ENCODE measurements at places on chromosomes 7 and 10.

DNA sequence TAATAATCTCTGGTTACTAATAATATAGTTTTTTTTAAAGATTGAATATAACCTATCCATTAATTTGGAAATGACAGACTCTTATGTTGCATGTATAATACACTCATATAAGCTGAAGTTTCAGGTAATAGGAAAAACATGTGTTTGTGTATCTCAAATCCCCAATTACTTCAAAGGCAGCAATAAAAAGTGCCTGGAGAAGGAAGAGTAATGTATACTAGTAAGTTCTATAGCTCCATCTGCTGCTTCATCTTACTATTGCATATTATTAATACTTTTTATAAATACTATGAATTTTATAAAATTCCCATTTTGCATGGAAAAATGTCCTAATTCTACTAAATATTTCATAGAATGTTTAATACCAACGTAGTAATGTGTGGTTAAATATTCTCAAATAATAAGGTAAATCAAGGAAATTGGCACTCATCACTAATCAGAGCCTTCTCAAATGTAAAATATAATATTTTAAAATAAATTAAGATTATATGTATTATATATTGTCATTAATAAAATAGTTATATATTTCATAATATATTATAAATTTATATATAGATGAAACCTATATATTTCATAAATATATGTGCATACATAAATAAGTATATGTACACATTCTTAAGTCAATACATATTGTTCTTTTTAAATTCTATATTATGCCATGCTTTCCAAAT, 311.9 kb downstream of the HGF start:
- DNase-seq: no peak

DNA sequence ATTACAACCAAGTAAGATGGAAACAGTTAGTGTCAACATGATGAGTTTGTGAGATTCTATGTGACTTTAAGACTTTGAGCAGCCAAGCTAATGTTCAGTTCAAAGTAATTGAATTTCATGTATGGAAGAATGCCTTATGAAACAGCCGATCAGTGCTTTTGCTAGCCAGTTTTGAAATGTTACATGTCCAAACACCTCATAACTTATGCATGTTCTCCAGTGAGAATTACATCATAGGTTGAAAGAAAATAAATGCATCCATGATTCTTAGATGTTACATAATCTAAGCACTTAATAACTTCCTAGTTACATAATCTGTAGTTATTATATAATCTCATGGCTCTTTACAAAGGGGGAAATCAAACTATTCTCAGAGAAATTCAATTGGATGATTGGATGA, 211.3 kb downstream of the BICC1 start:
- DNase-seq: no peak

DNA sequence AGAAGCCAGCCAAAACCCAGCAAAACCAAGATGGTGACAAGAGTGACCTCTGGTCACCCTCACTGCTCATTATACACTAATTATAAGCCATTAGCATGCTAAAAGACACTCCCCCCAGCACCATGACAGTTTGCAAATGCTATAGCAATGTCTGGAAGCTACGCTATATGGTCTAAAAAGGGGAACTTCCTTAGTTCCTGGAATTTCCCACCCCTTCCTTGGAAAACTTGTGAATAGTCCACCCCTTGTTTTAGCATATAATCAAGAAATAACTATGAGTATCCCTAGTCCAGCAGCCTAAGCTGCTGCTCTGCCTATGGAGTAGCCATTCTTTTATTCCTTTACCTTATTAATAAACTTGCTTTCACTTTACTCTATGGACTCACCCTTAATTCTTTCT, 16.0 kb downstream of the CASP7 start:
- DNase-seq: no peak

DNA sequence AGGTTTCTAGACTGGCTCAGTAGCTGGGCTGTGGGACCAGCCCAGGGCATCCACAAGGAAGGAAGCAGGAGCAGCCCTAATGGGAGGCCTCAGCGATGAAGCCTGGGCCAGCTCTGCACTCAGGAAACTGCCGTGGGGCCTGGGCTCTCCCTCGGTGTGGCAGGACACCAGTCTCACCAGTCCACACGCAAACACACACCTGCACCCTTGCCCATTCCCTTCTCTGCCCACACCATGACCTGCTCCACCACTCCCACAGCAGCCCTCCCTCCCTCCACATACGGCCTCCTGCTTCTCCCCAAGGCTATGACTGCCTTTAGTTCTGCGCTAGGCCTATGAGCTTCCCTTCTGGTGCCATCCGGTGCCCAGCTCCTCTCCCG, 7.1 kb downstream of the FGF8 start:
- no peak for DNase-seq

- DNase-seq: no peak
These were observed 97.0 kb downstream of the MICALL2 start for GRCh38 chr7:1362301-1362700.

DNA sequence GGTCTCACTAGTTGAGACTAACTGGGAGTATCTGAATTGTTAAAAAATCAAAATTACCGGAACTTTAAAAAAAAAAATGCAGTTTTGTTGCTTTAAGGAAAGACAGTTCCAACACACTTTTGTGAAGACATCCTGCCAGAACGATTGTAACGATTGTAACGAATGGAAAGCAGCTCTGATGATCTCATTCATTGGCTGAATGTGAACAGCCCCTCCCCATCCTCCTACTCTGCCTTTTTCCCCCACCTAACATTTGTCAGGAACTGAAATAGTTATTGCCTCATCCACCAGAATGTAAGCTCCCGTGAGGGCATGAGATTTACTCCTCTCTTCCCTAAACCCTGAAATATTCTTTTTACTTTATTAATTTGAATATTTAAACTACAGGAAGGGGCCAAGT, 23.1 kb upstream of the ZC3HAV1L start:
- no peak for DNase-seq

DNA sequence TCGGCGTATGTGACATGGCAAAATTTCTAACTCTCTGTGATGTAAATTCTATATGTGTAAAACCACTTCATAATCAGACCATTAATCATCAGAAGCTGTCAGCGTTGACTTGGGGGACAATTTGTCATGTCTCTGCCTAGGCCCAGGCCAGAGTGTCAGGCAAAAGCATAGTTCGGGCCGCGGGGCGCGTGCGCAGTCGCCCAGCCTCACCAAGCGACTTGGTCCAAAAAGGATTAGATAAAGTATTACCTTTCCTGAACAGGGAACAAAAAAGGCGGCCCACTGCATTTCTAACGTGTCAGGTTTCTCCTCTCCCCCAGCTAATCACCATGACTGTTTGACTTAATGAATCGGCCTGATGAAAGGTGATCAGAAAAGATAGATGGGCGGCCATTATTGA, 114.2 kb downstream of the EBF3 start:
- DNase-seq: no peak

DNA sequence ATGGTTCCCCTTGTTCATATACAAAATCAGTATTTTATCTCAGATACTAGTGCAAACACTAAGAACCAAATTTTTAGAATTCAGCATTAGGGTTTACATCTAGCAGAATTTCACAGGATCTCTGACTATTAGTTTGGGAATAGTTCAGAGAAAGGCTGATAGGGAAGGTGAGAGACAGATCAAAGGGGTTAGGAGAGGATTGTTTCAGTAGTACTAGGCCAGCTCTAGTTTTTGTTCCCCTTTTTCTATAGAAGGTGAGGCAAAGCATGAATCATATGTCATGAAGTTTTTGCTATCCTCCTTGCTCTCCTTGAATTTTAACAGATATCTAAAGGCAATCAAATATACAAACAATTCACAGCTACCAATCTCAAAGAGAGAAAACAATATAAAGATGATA, 26.1 kb upstream of the CTNNA3 start:
- DNase-seq: no peak

GRCh38 chr7:127391591-127392181, 822 bp downstream of the ZNF800 start:
- DNase-seq: no peak

GRCh38 chr10:31317652-31318381, 1.2 kb upstream of the ZEB1 start:
- no peak for DNase-seq

- no peak for DNase-seq
These were observed 113.2 kb upstream of the CHST15 start for GRCh38 chr10:124206616-124207015.

DNA sequence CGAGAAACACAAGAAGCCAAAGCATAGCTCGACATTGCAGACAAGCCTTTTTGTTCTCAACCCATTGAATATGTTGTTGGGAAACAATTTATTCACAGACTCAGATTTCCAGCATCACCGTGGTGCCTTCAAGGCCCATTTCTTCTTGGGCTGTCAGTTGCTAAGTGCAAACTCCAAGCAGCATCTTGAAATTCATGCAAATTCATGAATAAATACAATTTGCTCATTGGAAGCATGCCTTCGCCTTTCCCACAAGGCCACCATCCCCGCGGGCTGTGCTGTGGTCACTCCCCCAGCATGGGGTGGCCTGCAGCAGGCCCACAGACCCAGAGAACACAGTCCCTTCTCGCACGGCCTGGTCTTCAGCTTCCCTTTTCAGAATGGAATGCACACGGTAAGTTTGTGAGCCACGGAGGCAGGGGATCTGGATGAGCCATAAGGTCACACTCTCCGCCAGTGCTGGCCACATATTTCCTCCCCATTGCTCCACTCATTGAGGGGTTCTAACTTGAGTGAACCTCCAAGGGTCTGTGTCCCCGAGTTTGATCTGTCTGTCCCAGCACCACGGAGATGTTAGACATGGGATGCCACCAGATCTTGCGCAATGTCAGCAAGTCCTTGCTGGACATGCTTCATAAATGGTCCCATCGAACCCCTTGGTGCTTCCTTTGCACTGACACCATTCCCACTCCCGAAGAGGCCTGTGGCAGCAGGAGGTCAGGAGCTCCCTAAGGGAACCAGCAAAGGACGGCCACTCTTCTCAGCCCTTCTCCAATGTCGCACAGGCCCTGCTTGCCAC, 109.5 kb downstream of the GFRA1 start:
- no peak for DNase-seq
